Sciatic nerve (tissue), 2 donors: ENCODE measurements at places on chromosomes 7 and 10.

DNA sequence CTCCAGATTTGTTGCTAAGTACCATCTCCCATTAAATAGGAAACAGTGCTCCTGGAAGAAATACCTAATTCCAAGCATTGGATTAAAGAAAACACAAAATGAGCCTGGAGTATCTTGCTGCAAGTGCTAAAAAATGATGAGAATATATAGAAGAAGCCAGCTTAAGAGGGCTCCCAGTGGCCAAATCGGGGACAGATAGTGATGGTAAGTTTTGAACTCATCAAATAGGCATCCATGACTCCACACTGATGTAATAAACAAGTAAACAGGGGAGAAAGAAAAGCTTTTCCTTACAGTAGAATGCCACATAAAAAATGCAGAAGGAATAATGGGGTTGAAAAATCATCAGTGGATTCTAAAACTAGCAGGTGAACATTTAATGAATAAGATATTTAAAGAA is 72.4 kb downstream of the CTTNBP2 start:
- no peak for DNase-seq

DNA sequence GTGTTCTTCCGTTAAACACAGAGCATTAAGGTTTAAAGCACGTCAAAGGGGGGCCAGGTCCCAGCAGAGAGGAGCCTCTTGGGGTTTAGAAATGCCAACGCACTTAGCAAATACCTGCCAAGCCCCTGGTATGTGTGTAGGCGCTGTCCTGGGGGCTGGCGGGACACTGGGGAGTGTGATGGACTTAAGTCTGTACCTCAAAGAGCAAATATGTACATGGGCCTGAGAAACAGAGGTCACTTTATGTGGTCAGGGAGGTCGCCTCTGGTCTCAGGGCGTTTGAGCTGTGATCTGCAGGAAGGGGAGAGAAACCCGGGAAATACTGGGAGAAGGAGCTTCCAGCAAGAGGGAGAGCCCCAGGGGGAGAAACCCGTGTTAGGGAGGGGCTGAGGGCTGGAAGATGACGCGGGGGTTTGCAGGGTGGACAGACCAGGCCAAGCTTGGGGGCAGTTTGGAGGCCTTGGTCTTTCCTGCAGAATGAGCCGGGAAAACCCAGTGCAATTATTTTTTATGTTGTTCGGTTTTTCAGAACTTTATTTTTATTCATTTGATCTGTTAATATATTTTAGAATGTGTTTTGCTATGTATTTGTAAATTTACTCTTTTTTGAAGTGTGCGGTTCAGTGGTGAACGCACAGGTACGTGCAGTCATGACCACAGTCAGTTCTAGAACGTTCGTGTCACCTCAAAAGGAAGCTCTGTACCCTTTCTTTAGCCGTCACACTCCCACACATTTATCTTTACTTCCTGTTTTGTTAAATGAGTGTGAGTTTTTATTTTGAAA is 441.4 kb upstream of the FOXK1 start:
- DNase-seq = peak; percentile 32

GRCh38 chr10:70462349-70462984 is 16.1 kb upstream of the PALD1 start:
- no peak for DNase-seq

DNA sequence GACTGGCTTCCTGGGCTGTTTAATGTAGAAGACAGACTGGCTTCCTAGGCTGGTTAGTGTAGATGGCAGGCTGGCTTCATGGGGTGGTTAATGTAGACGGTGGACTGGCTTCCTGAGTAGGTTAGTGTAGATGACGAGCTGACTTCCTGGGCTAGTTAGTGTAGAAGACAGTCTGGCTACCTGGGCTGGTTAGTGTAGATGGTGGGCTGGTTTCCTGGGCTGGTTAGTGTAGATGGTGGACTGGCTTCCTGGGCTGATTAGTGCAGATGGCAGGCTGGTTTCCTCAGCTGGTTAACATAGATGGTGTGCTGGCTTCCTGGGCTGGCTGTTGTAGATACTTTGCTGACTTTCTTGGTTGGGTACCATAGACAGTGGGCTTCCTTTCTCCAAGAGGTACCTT is 122.9 kb upstream of the PPP2R2D start:
- peak; percentile 12 for DNase-seq

GRCh38 chr10:113104047-113104446 is 154.0 kb downstream of the TCF7L2 start:
- DNase-seq = no peak

DNA sequence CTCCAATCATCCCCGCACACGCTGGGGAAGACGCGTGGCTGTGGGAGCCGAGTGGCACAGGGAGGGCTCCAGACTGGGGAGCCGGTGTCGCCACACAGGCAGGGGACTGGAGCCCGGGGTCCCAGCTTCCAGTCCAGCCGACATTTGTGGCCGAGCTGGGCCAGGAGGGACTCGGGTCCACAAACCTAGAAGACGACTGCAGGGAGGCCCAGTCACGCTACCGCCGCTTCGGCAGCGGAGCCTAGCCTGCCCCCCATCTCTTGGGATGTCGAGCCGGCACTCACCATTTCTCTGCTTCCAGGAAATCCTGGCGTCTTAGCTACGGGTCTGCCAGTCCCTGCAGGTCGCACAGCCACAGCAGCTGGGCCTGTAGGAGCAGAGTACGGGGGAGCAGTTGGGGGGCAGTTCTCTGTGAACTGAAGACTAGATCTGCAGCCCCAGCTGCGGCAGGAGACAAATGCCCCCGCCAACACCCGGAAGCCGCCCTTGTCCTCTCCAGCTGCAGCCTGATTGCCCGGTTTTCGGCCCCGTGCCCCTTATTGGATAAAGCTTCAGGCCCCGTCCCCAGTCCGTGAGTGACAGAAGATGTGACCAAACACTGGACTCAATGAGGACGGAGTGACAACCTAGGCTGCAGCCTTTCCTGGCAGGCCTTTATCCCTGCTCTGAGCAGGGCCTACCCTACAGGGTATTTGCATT is 270.7 kb downstream of the ZNF33B start:
- DNase-seq = peak; percentile 89

- DNase-seq = no peak
Measured at GRCh38 chr7:1611708-1612241, 41.9 kb upstream of the PSMG3 start.

GRCh38 chr7:16697507-16698199 is 51.7 kb downstream of the BZW2 start:
- no peak for DNase-seq
